ENCODE measurements at places on chromosomes 6 and 20. TPM values are rescaled to one million over a fixed set of nuclear protein-coding genes. Genes with fewer than 3 reads are reported as not detected.

GRCh38 chr6:33740204-33740608, 6.5 kb downstream of the IP6K3 start:
- DNase-seq, result no peak

Gene OTOR
- total RNA-seq, result not detected

GRCh38 chr6:39104528-39104927, 10.5 kb downstream of the SAYSD1 start:
- no peak for DNase-seq

- DNase-seq, result peak; percentile 39
Observed at GRCh38 chr6:30325150-30325872, 1.4 kb upstream of the TRIM39 start.

Gene LY6G6D
- total RNA-seq, result not detected

- DNase-seq, result no peak
Observed at GRCh38 chr20:40945754-40946450, 82.7 kb upstream of the TOP1 start.

Gene ANGPT4
- 1.4 TPM for total RNA-seq

DNA sequence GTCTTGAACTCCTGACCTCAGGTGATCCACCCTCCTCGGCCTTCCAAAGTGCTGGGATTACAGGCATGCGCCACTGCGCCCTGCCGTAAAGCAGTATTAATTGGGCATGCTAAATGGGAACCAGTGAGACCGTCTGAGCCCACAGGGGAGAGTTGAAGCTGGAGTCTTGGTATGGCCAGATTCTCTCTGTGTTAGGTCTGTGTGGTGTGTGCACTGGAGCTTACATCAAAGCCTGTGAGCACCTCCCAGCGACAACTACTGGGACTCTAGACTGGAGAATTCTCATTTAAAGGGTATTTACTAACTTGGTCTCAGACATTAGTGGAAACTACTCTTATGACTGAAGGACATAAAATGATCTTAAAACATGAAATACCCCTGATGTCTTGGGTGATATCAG, 8.5 kb upstream of the SLC22A2 start:
- DNase-seq, result no peak

DNA sequence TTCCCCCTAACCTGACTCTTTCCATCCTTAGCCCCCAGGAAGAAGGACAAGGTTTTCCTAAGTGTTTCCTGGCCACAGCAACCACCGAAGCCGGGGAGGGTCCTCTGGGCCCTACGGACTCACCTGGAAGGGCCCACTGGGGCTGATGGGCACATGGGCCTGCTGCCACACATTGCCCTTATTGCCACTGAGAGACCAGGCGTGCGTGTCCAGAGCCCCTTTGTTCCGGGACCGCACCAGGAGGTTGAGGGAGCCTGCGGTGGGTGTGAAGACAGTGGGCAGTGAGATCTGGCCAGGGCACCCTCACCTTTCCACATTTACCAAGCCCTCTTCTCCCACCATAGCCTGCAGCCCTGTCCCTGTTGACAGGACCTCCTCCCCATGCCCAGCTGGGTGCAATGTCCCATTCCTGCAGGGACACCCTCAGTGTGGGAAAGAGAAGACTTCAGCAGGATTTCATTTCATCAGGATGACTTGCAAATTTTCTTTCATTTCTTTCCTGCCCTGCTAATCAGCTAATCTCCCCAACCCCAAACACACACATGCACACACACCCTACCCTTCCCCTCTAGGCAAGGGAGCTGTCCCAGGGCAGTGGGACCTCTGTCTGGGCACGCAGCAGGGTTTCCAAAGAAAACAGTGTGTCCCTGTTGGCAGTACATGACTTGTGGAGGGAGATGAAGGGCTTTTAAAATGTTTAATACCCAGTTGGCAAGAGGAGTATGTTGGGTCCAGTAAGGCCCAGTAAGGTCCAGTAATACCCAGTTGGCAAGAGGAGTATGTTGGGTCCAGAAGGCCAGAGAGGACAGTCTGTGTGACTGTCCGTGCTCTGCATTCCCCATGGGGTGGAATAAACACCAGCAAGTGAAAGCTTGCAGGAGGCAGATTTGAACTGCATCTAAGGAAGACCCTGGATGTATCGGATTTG, 59.0 kb downstream of the MDGA1 start:
- no peak for DNase-seq

- DNase-seq, result peak; percentile 42
Observed at GRCh38 chr6:155493694-155494143, 38.1 kb upstream of the NOX3 start.

GRCh38 chr6:53765270-53765669, 29.5 kb upstream of the LRRC1 start:
- no peak for DNase-seq
